ENCODE measurements at places on chromosomes 4 and X.

- DNase-seq, result no peak
Measured at GRCh38 chr4:88247148-88247547, 37.2 kb downstream of the PPM1K start.

GRCh38 chr4:151960449-151961230 is 199.8 kb upstream of the GATB start:
- DNase-seq, result no peak

DNA sequence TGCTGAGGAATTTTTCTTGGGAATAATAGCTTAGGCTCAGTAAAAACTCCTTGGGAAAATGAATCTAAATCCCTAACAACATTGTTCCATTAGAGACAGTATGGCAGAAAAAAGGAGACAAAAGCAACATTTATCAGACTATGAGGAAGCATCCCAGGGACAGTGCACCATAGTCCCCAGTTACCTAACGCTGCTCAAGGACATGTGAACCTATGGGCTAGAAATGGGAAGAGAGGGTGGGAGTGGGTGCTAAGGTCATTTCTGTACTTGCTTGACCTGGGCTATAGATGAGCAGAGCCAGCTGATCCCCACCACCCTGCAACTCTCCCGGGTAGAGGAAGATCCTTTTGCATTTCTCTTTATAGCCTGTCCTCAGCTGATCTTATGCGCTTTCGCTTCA is 98.2 kb upstream of the CBR4 start:
- no peak for DNase-seq

DNA sequence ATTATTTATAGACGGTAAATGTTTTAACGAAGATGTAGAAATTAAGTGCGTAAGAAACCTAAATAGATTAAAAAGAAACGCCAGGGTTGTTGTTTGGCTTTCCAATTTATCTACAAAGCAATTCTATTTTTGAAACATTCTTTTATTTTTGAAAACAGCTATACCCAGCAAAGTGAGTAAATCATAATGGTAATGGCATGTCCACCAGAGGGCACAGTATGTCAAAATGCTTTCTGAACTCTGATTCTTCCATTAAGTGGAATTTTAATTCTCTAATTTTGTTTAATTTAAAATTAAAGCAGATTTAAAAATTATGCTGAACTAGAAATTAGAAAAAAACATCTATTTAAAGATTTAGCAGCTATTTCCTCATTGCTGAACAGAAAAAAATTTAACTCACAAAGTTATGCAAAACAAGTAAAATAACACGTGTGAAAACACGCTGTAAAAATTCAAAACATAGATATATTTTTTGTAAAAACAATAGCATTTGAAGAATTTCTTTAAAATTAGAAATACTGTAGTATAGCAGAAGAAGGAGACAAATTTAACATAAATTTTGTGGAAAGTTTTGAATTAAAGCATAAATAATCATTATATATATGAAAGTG is 26.5 kb downstream of the RASSF6 start:
- no peak for DNase-seq

DNA sequence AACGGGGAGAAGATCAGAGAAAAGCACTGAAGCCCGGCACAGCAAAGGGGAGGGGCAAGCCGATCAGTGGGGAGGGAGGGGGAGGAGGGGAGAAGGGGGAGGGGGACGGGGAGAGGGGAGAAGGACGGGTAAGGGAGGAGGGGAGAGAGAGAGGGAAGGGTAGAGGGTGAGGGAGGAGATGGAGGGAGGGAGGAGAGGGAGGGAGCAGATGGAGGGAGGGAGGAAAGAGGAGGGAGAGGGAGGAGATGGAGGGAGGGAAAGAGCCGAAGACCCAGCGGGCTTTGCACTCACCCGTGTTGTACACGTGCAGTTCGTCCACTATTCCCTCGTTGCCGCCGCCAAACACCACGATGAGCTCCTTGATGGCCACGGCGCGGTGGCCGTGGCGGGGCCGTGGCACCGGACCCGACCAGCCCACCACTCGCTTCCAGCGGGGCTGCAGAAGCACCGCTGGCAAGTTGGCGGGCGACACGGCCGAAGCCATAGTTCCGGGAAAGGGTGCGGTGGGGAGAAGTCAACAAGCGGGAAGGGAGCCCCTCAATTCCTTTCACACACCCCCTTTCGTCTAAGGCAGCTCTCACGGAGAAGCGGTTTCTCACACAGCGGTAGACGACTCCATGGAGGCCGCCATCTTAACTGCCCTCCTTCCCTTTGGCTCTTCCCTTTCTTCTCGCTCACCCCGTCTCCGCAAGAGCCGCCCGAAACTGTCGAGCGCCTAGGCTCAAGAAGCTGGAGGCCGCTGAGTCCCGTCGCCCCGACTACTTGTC is 1.1 kb downstream of the HCFC1 start:
- no peak for DNase-seq

- DNase-seq, result no peak
Measured at GRCh38 chr4:121554382-121554781, 142.4 kb downstream of the ANXA5 start.

- DNase-seq, result no peak
Measured at GRCh38 chr4:18404642-18405041, 383.1 kb upstream of the LCORL start.

GRCh38 chr4:159607809-159608208 is 504.9 kb downstream of the RAPGEF2 start:
- no peak for DNase-seq

All from activated CD4-positive, alpha-beta T cell treated with anti-CD3 and anti-CD28 coated beads for 1 hour (primary cell).